Urothelium cell line (cell line): ENCODE measurements at places on chromosomes 2 and 18.
A peak's percentile ranks its signal among the peaks of the same experiment; 100 is the strongest.

- no peak for DNase-seq
Observed at GRCh38 chr2:57943315-57943714, 103.3 kb upstream of the VRK2 start.

DNA sequence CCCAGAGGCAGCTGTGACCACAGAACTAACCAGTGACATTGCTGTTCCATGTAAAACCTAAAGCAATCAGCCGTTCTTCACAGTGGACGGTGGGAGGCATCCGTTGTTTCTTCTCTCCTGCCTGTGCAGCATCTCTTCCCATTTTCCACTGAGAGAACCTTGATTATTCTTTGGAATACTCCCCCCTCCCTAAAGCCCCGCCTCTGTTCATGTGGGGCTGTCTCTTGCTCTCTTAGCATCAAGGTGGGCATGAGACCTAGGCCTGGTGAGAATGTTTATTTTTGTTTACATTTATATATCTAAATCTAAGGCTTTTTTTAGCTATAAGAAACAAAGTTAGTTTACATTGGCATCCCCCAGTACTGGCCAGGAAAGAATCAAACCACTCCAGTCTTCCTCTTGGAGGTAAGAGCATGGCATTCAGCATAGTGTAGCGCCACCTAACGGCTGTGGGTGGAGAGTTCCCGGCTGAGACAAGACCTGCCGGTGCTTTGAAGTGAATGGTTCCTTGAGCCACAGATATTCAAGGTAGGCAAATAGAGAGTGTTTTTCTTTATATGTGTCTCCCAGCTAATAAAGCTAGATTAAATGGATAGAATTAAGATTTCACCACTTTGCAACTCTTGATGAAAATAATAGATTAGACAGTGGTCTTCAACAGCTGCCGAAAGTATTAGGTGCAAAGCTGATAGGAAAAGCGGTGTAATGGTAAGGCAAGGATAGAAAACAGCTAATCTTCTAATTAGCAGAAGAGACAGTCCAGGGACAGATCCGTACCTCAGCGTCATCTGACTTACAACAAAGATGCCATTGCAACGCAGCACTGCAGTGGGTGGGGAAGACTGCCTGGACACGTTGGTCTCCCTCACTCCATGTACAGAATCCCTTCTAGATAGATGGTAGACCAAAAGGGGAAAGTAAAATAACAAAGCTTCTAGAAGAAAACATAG lies 219.6 kb upstream of the RAB12 start:
- peak; percentile 87 for DNase-seq

DNA sequence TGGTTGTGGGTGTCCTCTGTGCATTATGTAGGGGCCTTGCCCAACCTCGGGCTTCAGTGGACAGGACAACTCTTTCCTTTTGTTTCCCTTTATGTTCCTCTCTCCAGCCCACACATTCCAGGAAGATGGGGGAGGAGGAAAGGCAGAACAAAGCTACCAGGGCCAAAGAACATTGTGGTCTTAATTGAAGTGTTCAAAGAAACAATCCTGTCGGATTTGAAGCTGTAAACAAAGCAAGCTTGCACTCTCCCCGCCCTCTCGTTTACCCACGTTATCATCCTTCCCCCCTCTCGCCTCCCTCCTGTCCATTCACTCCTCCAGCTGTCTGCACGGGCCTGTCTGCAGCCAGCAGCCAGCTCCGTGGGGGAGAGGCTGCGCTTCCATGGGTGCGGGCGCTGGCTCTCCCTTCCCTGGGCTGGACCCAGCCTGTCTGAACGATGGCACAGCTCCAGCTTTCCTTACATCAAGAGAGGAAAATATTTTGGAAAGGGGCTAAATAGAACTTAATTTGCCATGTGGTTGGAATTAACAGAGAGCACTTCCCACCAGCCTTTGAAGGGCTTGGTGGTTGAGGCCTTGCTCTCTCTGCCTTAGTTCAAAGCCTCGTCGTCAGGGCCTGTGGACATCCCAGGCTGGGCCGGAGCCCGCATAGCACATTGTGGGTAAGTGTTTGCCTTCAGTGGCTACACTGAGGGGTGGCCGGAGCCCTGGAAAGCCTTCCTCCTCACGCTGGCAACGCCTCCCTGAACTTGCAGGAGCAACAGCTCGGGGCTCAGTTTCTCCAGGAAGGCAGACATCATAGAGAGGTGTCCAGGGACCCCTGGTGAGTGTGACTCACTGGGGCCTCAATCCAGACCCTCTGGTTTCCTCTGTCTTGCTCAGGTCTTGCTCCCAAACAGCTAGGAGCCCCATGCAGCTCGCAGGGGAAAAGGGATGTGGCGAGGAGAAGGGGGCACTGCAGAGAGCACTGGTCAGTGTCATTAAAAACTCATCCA lies 60.6 kb upstream of the HS6ST1 start:
- peak; percentile 59 for DNase-seq

GRCh38 chr2:96737831-96738230 lies 2.0 kb downstream of the LMAN2L start:
- DNase-seq = no peak

DNA sequence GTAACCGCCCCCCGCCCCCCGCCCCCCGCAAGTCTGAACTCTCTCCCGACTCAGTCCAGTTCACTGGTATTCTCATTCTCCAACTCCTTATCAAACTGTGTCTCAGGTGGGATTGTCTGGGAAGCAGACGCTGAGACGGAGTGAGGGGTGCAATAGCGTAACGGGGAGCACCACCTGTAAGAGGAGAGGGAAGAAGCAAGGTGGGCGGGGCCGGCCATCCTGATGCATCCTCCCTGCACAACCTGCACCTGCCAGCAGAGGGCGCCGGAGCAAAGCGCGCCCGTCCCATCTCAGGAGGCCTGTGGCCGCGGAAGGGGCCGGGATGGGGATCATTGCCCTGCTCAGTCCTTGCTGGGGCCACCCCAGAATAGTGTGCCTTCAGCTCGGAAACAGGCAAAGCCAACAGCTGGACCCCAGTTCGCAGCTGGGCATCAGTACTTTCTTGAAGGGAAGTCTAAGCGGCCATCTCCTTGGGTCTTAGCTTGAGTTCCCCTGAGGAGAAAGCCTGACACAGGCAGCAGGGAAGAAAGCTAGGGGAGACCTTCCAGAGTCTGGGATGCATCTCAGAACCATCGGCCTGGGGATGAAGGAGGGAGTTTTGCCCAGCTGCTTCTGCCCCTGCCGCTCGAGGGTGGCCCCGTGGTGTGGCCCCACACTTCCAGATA lies 208.0 kb downstream of the TFCP2L1 start:
- DNase-seq = peak; percentile 89
